ENCODE measurements at places on chromosomes 16 and 17.

DNA sequence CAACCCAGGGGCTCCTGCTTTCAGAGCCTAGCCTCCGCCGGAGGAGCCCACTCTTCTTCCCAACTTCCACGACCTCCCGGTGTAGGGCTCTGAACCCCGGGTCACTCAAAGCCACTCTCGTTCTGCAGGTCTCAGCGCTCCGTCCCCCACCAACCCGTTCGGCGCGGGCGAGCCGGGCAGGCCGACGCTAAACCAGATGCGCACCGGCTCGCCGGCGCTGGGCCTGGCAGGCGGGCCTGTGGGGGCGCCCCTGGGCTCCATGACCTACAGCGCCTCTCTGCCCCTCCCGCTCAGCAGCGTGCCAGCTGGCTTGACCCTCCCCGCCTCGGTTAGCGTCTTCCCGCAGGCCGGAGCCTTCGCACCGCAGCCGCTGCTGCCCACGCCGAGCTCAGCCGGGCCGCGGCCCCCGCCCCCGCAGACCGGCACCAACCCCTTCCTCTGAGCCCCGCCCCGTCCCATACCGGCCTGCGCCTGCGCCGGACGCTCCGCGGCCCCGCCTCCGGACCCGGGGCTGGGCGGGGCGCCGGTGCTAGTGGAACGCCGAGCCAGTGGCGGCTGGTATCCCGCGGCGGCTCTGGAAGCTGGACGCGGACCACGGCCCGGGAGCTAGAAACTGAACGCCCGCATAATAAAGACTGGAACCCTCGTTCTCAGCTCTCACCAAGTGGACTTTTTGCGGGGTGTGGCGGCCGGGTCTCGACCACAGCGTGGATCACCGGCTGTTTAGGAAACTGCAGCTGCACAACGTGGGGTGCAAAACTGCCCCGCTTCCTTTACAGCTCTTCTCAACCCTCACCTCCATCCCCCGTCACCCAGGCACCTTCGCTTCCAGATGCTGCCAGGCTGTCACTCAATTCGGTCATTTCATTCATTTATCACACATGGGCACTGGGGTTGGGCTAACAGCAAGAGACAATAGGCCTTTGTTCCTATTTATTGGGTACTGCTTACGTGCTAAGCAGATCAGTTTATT, 5.0 kb upstream of the SPATA20 start:
- H3K36me3 ChIP-seq: peaks cover 31% of the 10 kb centered on the region
- H3K4me3 ChIP-seq: peak overlapping the region; percentile 72
- no peaks in the 10 kb centered on the region for H3K27me3 ChIP-seq
- H3K27ac ChIP-seq: peak overlapping the region; percentile 8

GRCh38 chr17:66865151-66865550, 30.2 kb downstream of the CACNG5 start:
- H3K27ac ChIP-seq: no peak overlapping the region
- DNase-seq: no peak
- no peaks in the 10 kb centered on the region for H3K27me3 ChIP-seq
- no peaks in the 10 kb centered on the region for H3K4me1 ChIP-seq
- no peak overlapping the region for H3K4me3 ChIP-seq

DNA sequence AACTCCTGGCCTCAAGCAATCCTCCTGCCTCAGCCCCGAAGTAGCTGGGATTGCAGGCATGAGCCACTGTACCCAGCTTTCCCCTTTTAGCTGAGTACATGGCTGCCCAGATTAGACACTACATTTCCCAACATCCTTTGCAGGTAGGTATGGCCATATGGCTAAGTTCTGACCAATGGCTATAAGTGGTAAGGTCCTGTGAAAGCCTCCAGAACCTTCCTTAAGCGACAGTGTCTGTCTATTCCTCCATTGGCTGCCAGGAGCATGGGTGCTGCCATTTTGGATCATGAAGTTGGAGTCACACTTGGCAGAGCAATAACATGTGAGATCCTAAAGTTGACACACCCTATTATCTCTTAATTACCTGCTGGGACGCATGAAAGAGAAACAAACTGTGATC, 24.4 kb upstream of the CRHR1 start:
- H3K27ac ChIP-seq: no peak overlapping the region
- H3K4me1 ChIP-seq: no peaks in the 10 kb centered on the region
- DNase-seq: no peak
- no peaks in the 10 kb centered on the region for H3K27me3 ChIP-seq
- no peak overlapping the region for H3K4me3 ChIP-seq

GRCh38 chr16:86931410-86931941, 353.1 kb downstream of the FOXL1 start:
- no peaks in the 10 kb centered on the region for H3K27me3 ChIP-seq
- H3K4me1 ChIP-seq: peaks cover 19% of the 10 kb centered on the region
- no peaks in the 10 kb centered on the region for H3K36me3 ChIP-seq
- no peak overlapping the region for H3K4me3 ChIP-seq

DNA sequence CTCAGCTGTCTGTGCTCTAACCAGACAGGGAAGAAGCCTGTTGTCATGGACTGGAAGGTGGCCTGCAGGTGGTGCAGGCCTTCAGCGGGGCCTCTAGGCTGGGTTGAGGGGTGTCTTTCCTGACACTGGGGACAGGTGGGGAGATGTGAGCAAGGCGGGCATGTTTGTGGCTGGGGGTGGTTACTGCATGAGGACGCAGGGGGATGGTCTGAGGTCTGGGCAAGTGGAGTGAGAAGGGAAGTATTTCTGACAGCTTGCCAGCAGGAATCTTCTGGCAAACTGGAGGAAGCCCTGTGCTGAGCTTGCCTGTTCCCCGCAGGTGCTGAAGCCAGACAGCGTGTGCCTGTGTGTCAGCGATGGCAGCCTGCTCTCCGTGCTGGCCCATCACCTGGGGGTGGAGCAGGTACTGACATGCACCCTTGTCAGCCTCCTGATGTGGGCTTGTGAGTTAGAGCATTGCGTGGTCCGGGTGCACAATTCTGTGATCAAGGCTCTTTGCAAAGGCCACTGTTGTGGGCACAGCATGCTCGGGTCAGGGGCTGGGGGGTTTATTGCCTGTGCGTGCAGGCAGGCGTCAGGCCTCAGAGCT, 36.2 kb downstream of the PRMT7 start:
- DNase-seq: no peak
- H3K4me1 ChIP-seq: peaks cover 39% of the 10 kb centered on the region
- H3K36me3 ChIP-seq: peaks cover 39% of the 10 kb centered on the region
- H3K4me3 ChIP-seq: peak overlapping the region; percentile 20
- H3K27me3 ChIP-seq: no peaks in the 10 kb centered on the region
- no peak overlapping the region for H3K27ac ChIP-seq

DNA sequence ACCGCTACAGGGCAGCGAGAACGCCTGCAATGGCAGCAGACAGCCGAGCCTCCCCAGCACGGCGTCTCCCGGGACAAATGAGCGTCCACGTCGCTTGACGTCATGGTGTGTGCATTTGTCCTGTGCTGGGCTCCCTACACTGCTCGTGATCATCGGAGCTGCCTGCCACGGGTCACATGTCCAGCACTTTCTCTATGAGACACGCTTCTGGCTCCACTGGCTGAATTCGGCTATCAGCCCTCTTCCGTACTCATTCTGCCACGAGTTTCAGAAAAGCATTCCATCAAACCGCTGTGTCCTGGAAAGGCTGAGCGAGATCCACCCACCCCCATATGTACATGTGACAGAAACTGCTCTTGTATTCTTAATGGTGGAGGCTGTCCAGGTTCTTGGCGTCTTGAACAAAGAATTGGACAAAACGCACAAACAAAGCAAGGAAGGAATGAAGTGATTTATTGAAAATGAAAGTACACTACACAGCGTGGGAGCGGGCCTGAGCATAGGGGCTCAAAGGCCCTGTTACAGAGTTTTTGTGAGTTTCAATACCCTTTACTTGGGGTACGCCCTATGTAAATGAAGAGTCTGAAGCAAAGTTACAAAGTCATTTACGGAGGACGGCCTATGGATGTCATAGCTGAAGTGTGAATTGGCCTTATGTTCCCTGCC, 28.5 kb upstream of the SHCBP1 start:
- H3K4me3 ChIP-seq: no peak overlapping the region
- DNase-seq: peak; percentile 58
- H3K27ac ChIP-seq: peak overlapping the region; percentile 86
- peaks cover 28% of the 10 kb centered on the region for H3K4me1 ChIP-seq
- H3K27me3 ChIP-seq: no peaks in the 10 kb centered on the region

GRCh38 chr17:30323895-30324319, 9.9 kb downstream of the TMIGD1 start:
- no peak overlapping the region for H3K27ac ChIP-seq
- DNase-seq: no peak
- H3K4me1 ChIP-seq: no peaks in the 10 kb centered on the region
- H3K4me3 ChIP-seq: no peak overlapping the region

- peaks cover 16% of the 10 kb centered on the region for H3K4me1 ChIP-seq
- no peak overlapping the region for H3K4me3 ChIP-seq
- no peak overlapping the region for H3K27ac ChIP-seq
Observed at GRCh38 chr16:81437865-81438264, 6.7 kb upstream of the CMIP start.

GRCh38 chr17:47323382-47324223, at the start of gene EFCAB13:
EFCAB13 (plus strand) TSS chr17:47323955; CDS start chr17:47328354, 4,399 bp downstream.
- H3K27ac ChIP-seq: peak within 1 kb of the TSS; percentile 45
- peak within 1 kb of the TSS; percentile 69 for H3K4me3 ChIP-seq
- no peaks in the 10 kb centered on the region for H3K36me3 ChIP-seq
- DNase-seq: peak; percentile 89
- H3K27me3 ChIP-seq: no peaks in the 10 kb centered on the region
- H3K4me1 ChIP-seq: no peaks in the 10 kb centered on the region

DNA sequence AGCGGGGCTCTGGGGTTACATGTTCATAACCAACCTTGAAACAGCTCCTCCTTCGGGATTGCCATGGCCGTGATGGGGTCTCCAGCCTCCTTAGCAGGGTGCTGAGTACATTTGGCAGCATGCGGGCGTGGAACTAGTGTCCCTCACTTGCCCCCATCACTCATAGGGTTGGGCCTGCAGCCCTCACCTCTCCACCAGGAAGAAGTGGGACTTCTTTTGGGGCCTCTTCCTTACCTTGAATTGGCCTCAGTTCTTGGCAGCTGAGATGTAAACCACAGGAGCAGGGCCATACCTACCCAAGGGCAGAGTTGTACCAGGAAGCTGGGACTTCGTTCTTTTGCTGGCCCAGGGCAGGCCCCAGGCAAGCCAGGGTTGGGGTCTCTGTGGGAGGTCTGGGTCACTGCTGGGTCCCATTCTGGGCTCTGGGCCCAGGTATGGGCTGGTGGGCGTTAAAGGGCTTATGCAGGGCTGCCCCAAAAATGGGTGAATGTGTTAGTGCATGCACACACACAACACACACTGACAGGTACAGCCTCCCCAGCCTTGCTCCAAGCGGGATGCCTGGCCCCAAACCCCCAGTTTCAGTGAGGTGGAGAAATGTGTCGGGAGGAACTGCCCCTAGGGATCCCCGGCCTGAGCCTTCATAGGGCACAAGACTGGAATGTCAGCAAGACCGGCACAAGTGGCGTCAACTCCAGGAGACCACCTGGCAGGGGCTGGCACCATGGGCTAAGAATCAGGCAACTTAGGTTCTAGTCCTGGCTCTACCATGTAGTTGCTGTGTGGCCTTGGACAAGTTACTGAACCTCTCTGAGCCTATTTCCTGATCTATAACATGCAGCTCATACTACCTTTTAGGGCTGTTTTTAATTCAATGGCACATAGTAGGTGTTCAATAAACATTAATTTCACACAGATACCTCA, 3.9 kb upstream of the KRT15 start:
- peak; percentile 78 for DNase-seq
- peaks cover 22% of the 10 kb centered on the region for H3K4me1 ChIP-seq
- peak overlapping the region; percentile 78 for H3K27ac ChIP-seq
- peaks cover 24% of the 10 kb centered on the region for H3K36me3 ChIP-seq

DNA sequence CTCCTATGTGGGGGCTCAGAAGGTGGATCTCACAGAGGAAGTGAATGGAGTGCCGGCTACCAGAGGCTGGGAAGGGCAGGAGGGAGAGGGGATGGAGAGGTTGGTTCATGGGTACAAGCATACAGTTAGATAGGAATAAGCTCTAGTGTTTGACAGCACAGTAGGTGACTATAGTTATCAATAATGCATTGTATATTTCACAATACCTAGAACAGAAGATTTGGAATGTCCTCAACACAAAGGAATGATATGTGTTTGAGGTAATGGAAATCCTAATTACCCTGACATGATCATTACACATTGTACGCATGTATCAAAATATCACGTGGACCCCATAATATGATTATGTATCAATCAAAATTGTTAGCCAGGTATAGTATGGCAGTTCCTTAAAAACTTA, 38.9 kb upstream of the MED9 start:
- no peaks in the 10 kb centered on the region for H3K27me3 ChIP-seq
- H3K4me3 ChIP-seq: no peak overlapping the region
- no peak overlapping the region for H3K27ac ChIP-seq
- no peaks in the 10 kb centered on the region for H3K36me3 ChIP-seq
- no peak for DNase-seq
- H3K4me1 ChIP-seq: peaks cover 5% of the 10 kb centered on the region

DNA sequence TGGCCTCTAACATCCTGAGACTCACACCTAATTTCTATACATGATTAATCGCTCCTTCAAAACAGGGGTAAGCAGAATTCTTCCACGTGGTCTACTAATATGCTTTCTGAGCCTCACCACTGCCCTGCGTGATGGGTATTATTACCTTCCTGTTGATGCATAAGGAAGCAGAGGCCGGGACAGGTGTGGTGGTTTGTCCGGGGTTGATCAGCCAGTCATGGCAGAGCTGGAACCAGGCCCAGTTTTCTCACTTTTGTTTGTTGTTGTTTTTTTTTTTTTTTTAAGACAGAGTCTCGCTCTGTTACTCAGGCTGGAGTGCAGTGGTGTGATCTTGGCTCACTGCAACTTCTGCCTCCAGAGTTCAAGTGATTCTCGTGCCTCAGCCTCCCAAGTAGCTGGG, 31.2 kb downstream of the RNF135 start:
- H3K27ac ChIP-seq: no peak overlapping the region
- peaks cover 16% of the 10 kb centered on the region for H3K36me3 ChIP-seq
- H3K4me3 ChIP-seq: no peak overlapping the region
- no peaks in the 10 kb centered on the region for H3K27me3 ChIP-seq
- no peaks in the 10 kb centered on the region for H3K4me1 ChIP-seq
- DNase-seq: no peak

DNA sequence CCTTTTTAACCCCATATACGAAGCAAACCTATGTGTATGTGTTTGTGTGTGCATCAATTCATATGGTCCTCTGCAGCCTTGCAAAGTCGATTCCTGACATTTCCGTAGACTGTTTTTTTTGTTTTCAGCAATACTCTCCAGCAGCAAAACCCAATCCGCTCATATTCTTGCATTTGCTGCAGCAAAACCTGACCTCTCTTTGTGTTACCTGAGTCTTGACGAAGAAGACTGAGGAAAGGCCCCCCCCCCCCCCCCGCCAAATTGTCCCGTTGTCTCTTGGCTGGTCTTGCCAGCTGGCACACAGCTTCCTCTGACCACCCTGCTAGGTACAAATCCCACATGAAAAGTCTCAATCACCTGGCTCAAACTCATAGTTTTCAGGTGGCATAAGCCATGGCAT, 494.7 kb downstream of the WWOX start:
- no peaks in the 10 kb centered on the region for H3K36me3 ChIP-seq
- H3K4me3 ChIP-seq: no peak overlapping the region
- H3K27me3 ChIP-seq: no peaks in the 10 kb centered on the region
- no peak for DNase-seq

GRCh38 chr17:11296994-11297393, 56.0 kb downstream of the SHISA6 start:
- H3K27me3 ChIP-seq: no peaks in the 10 kb centered on the region
- no peaks in the 10 kb centered on the region for H3K36me3 ChIP-seq
- H3K4me3 ChIP-seq: no peak overlapping the region

GRCh38 chr17:59561042-59561441, 4.4 kb upstream of the DHX40 start:
- H3K4me3 ChIP-seq: no peak overlapping the region
- no peaks in the 10 kb centered on the region for H3K27me3 ChIP-seq
- peaks cover 2% of the 10 kb centered on the region for H3K4me1 ChIP-seq
- no peak overlapping the region for H3K27ac ChIP-seq
- no peaks in the 10 kb centered on the region for H3K36me3 ChIP-seq
